Activated T-helper 1 cell treated with anti-CD3 and anti-CD28 coated beads, Interleukin-12 subunit alpha, Interleukin-12 subunit beta, Interleukin-2, Interleukin-4 antibody, amounts not matched to agents 30 ng/mL and 10 ng/mL and 1 ng/mL, durations not matched to agents 14 hours and 24 hours and 36 hours (primary cell): ENCODE measurements at places on chromosomes 2 and 18.

DNA sequence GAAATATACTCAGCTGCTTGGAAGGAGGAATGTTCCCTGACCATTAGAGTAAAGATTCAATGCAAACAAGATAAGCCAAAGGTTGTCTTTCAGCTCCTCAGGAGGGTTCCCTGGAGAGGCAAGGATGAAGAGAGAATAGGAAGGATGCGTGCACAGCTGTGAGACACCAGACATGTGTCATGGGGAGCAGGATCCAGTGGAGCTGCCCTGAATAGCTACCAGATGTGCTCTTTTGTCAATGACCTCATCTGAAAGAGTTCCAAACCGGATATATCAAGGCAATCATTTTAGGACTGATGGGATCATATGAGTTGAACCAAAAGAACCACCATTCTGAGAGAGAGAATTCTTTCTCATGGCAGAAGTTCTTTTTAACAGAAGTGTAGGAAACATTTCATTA lies 490.6 kb downstream of the IRS1 start:
- no peaks in the 10 kb centered on the region for H3K36me3 ChIP-seq
- no peaks in the 10 kb centered on the region for H3K27me3 ChIP-seq
- H3K27ac ChIP-seq, result no peak overlapping the region
- no peak for DNase-seq
- H3K4me3 ChIP-seq, result no peak overlapping the region

- peaks cover 55% of the 10 kb centered on the region for H3K36me3 ChIP-seq
- H3K27me3 ChIP-seq, result no peaks in the 10 kb centered on the region
- H3K4me3 ChIP-seq, result no peak overlapping the region
- H3K27ac ChIP-seq, result no peak overlapping the region
These were observed 13.5 kb downstream of the MCM6 start for GRCh38 chr2:135862718-135863117.

DNA sequence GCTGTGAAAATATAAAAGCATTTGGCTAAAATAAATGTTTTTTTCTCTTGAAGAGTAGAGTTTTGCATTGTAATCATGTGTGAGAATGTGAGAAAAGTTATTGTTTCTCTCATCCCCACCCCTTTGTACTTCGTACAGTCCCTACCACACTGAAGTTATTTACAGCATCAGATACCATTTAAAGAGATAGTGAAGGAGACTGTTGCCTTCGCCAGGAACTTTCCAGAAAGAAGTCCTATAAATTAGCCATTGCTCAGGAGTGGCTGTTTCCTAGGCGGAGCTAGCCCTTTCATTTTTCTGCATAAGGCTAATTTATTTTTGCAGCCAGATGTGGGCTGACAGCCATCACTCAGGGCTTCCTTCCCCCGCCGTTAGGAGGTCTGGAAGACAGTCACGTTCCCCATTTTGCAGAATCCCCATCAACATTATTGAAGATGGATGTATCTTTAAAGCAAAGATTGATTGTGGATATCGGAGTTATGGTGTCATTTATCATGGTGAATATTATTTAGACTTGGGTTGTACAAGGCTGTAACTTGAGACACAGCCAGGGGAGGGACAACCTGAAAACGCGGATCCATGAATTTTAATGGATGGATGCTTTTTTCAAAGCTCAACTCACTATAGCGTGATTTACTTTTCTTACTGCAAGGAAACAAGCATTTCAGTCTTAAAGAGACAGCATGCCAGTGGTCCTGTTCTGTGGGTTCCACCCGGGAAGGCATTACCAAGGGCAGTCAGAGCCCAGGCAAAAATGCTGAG lies 17.1 kb downstream of the TSHZ1 start:
- no peak overlapping the region for H3K4me3 ChIP-seq
- no peaks in the 10 kb centered on the region for H3K36me3 ChIP-seq
- H3K27ac ChIP-seq, result no peak overlapping the region
- peaks cover 21% of the 10 kb centered on the region for H3K4me1 ChIP-seq

GRCh38 chr2:171893824-171894611 lies at the start of gene SLC25A12:
Gene SLC25A12 (minus strand): TSS chr2:171894244. CDS start chr2:171894214, 30 bp downstream.
- DNase-seq, result peak; percentile 71
- H3K36me3 ChIP-seq, result peaks cover 27% of the 10 kb centered on the region
- peak within 1 kb of the TSS; percentile 90 for H3K27ac ChIP-seq
- peak within 1 kb of the TSS; percentile 98 for H3K4me3 ChIP-seq
- peaks cover 57% of the 10 kb centered on the region for H3K4me1 ChIP-seq

DNA sequence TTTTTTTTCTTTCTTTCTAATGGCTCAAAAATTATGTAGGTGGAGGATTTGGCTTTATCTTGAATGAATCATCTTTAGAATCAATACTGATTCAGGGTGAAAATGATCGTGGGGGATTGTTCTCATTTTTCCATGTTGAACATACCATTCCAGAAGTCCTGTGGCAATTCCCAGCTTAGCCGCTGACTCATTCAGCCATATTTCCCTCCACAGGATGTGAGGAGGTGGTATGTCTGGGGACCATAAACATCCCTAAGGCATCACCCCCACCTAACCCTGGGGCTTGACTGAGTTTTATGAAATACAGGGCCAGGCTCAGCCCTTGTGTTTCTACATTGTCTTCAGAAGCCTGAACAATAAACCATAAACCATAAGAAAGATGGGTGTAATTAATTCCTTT lies 92.7 kb upstream of the FN1 start:
- H3K4me1 ChIP-seq, result no peaks in the 10 kb centered on the region
- DNase-seq, result no peak
- H3K27me3 ChIP-seq, result no peaks in the 10 kb centered on the region
- no peaks in the 10 kb centered on the region for H3K36me3 ChIP-seq
- H3K4me3 ChIP-seq, result no peak overlapping the region
- H3K27ac ChIP-seq, result no peak overlapping the region

DNA sequence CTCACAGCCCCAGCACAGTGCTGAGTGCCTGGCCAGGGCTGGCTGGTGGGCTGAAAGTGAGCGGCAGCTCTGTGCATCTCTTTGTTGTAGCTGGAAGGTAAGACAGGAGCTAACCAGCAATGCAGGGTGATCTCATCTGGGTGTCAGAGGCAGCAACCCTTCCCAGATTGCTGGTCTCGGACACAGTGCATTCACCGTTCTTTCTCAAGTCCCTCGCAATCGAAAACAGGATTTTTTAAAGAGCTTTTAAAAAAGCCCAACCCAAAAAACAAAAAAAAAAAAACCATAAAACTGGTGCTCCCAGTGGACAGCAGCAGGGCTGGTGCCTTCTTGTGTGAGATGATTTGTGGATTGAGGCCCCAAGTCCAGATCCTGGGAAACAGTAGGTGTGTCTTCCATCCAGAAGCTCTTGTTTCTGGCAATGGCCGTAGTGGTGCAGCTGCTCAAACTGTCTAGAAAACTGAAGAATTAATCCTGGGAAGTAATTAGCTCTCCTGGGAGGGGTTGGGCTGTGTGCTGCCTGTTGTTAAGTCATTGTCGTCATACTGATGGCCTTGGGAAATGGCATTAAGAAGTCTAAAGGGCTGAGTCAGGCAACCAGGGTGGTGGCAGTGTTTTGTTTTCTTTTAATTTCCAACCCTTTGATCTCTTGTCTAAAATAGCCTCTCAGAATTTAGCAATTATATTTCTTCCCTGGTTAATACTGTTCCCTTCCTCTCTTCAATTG lies 156.7 kb downstream of the KLHL29 start:
- H3K4me1 ChIP-seq, result no peaks in the 10 kb centered on the region
- DNase-seq, result no peak
- H3K4me3 ChIP-seq, result no peak overlapping the region
- H3K36me3 ChIP-seq, result peaks cover 2% of the 10 kb centered on the region
- H3K27me3 ChIP-seq, result no peaks in the 10 kb centered on the region

DNA sequence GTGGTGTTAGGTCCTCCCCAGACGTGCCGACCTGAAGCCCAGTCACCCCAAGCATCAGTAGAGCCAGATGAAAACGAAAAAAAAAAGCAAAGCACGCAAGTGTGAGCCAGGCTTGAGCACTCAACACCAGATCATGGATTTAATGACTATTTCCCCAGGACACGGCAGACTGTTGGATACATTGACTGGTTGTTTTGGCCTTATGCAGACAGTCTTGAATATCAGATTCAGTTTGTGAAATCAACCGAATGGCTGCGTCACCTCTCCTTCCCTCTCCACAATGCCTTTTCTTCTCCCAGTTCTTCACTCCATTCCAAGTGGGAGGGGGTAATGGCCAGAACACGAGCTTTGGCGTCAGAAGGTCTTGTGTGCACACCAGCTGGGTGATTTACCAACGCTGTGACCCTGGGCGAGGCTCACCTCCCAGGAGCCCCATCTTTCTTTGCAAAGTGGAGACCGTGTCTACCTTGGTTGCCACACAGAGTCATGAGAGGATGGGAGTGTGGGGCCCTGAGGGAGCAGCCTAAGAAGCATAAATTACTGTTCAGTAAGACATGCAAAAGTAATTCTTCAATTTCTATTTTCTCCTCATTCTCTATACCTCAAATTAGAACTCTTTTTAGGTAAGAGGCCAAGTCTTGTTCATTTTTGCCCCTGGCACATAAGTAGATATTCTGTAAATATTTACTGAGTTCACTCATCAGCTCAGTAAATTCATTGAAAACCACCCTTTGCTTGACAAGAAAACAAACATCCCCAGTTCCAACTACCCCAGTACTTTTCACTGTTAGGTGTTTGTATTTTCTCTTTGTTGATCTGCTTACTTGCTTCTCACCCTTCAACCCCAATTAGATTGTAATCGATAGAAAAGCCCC lies 181.1 kb upstream of the COPS8 start:
- no peaks in the 10 kb centered on the region for H3K36me3 ChIP-seq
- no peak overlapping the region for H3K4me3 ChIP-seq
- no peaks in the 10 kb centered on the region for H3K4me1 ChIP-seq
- no peak overlapping the region for H3K27ac ChIP-seq

DNA sequence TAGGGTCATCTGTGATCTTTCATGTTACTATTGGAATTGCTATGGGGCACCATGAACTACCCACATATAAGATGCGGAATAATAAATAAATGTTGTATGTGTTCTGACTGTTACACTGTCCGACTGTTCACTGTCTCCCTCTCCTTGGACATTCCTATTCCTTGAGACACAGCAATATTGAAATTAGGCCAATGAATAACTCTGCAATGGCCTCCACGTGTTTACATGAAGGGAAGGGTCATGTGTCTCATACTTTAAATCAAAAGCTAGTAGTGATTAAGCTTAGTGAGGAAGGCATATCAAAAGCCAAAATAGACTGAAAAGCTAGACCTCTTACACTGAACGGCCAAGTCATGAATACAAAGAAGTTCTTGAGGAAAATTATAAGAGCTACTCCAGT lies 751.3 kb downstream of the SOCS6 start:
- no peaks in the 10 kb centered on the region for H3K4me1 ChIP-seq
- DNase-seq, result no peak
- no peak overlapping the region for H3K4me3 ChIP-seq

DNA sequence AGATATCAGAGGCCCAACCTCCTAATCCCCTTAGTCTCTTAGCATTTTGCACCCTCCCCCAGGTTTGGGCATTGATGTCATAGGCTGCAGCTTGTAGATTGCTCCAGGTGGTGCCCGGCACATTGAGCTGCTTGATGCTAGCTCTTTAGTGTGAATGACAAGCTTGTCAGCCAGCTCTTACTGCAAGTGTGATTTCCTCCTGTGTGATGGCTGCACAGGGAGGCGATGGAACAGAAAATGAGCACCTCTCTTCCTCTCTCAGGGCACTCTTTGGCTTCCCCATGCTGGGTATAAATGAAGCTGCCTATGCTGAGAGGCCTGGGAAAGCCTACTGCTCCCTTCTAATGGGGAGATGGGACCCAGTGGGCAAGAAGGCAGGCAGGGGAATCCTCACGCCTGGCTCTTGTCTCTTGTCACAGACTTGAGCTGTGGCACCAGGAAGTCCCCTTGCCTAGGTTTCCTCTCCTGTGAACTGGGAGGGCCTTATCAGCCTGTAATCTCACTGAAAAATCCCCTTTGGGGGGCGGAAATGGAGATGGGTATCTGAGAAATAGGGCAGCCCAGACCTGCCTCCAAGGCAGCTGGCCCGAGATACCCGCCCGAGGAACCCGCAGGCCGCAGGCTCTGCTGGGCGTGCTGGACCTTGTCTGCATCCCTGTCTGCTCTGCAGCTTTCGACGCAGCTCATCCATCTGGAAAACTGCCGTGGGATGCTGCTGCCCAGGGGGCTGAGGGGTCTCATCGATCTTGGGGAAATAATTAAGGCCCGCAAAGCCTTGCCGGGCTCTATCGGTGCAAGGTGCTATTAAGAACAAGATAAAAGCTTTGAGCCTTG lies 163.5 kb upstream of the CXCR4 start:
- H3K27me3 ChIP-seq, result no peaks in the 10 kb centered on the region
- H3K27ac ChIP-seq, result peak overlapping the region; percentile 81

DNA sequence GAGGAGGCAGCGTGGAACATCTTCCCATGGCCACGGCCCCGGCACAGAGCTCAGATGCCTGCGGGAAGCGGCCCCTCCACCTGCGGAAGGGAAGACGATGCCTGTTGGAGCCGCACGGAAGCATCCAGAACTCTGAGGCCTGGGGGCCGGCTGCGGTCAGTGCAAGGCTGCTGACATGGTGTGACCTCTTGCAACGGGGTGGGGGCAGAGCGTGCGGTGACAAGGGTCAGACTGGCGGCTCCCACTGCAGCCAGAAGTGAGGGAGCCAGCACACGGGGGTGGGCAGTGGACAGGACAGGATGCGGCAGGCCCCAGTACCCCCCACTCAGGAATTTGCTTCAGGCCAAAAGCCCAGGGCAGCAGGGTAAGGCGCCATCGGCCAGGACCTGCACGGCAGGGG lies 48.8 kb downstream of the SLC66A2 start:
- peaks cover 9% of the 10 kb centered on the region for H3K36me3 ChIP-seq
- no peaks in the 10 kb centered on the region for H3K27me3 ChIP-seq
- DNase-seq, result no peak
- H3K4me3 ChIP-seq, result no peak overlapping the region
- H3K4me1 ChIP-seq, result peaks cover 11% of the 10 kb centered on the region
- H3K27ac ChIP-seq, result no peak overlapping the region

- no peaks in the 10 kb centered on the region for H3K27me3 ChIP-seq
- peak overlapping the region; percentile 94 for H3K27ac ChIP-seq
- H3K36me3 ChIP-seq, result peaks cover 12% of the 10 kb centered on the region
- no peak for DNase-seq
- peak overlapping the region; percentile 90 for H3K4me3 ChIP-seq
- peaks cover 48% of the 10 kb centered on the region for H3K4me1 ChIP-seq
These were observed 2.0 kb downstream of the MFSD6 start for GRCh38 chr2:190410166-190410565.

- peaks cover 11% of the 10 kb centered on the region for H3K27me3 ChIP-seq
- H3K27ac ChIP-seq, result no peak overlapping the region
- no peak for DNase-seq
- no peaks in the 10 kb centered on the region for H3K36me3 ChIP-seq
- H3K4me1 ChIP-seq, result no peaks in the 10 kb centered on the region
These were observed 11.9 kb downstream of the FABP1 start for GRCh38 chr2:88115825-88116518.

DNA sequence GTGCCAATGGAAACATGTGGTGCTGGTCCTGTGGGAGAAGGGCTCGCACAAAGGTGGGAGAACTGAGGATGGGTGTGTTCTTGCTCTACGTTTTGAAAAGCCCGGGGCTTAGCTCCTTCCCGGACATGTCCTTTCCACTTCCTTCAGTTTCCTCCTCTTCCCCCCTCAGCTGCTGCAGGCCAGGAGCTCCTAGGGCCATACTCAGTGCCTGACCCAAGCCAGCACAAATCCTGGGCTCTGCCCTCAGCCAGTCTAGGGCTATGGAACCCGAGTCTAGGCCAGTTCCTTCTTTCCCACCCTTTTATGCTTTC lies 1.4 kb upstream of the SIX2 start:
- peak overlapping the region; percentile 34 for H3K4me3 ChIP-seq
- H3K27me3 ChIP-seq, result peaks cover 74% of the 10 kb centered on the region
- no peaks in the 10 kb centered on the region for H3K4me1 ChIP-seq
- peak overlapping the region; percentile 18 for H3K27ac ChIP-seq

GRCh38 chr2:209505410-209505809 lies 81.6 kb downstream of the MAP2 start:
- no peak overlapping the region for H3K27ac ChIP-seq
- H3K36me3 ChIP-seq, result no peaks in the 10 kb centered on the region
- no peaks in the 10 kb centered on the region for H3K4me1 ChIP-seq
- peaks cover 1% of the 10 kb centered on the region for H3K27me3 ChIP-seq
